ENCODE measurements at places on chromosomes 4 and X. TPM values are rescaled to one million over a fixed set of nuclear protein-coding genes. Genes with fewer than 3 reads are reported as not detected.

GRCh38 chr4:72994670-72995069 is 74.8 kb downstream of the COX18 start:
- H3K27me3 ChIP-seq, result no peaks in the 10 kb centered on the region
- DNase-seq, result no peak
- no peaks in the 10 kb centered on the region for H3K36me3 ChIP-seq
- peaks cover 11% of the 10 kb centered on the region for H3K4me1 ChIP-seq
- H3K4me3 ChIP-seq, result no peak overlapping the region

Gene ATP8A1
- 5.3 TPM for total RNA-seq

- no peaks in the 10 kb centered on the region for H3K27me3 ChIP-seq
- no peaks in the 10 kb centered on the region for H3K36me3 ChIP-seq
- H3K4me1 ChIP-seq, result no peaks in the 10 kb centered on the region
- no peak overlapping the region for H3K4me3 ChIP-seq
- no peak overlapping the region for H3K27ac ChIP-seq
These were observed 412.0 kb upstream of the ATOH1 start for GRCh38 chr4:93416344-93417128.

GRCh38 chrX:51151734-51152133 is 180.9 kb upstream of the NUDT10 start:
- H3K27me3 ChIP-seq, result no peaks in the 10 kb centered on the region
- no peak overlapping the region for H3K4me3 ChIP-seq
- H3K27ac ChIP-seq, result no peak overlapping the region
- H3K36me3 ChIP-seq, result no peaks in the 10 kb centered on the region

Gene DCTD
- total RNA-seq, result 62.3 TPM

DNA sequence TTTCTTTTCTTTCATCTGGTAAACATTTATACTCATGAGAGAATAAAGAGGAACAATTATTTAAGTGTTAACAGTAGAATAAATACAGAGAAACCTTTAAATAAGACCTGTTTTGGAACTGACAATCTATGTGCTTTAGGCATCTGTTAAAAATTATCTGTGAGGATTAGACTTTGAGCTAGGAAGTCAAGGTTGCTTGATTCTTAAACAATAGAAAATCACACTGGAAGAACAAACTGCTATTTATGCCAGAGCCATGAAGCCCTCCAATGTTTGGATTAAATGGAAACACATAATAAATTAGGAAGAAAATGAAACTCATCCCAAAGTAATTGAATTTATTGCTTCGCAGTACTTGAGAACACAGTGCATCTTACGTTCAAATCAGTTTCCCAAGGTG is 207.2 kb upstream of the NPY2R start:
- H3K4me3 ChIP-seq, result no peak overlapping the region
- H3K36me3 ChIP-seq, result no peaks in the 10 kb centered on the region
- no peaks in the 10 kb centered on the region for H3K27me3 ChIP-seq
- DNase-seq, result no peak
- H3K4me1 ChIP-seq, result no peaks in the 10 kb centered on the region
- no peak overlapping the region for H3K27ac ChIP-seq

DNA sequence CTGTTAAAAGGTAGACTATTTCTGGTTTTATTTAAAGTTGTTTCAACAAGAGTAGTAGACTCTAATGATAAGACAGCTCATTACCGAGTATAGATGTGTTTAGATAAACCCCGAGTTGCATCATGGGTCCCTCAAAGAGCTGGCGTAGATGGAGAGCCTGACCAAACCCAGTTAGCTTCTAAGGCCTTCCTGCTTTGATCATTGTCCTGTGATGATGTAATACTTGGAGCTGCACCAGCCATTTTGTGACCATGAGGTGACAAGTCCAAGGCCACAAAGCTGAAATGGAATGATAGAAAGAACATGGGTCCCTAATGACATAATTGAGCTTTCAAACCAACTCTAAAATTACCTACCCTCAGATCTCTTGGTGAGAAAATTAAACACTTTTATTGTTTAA is 66.6 kb upstream of the TAB3 start:
- H3K27me3 ChIP-seq, result no peaks in the 10 kb centered on the region
- H3K27ac ChIP-seq, result no peak overlapping the region
- no peak for DNase-seq
- no peaks in the 10 kb centered on the region for H3K36me3 ChIP-seq
- peaks cover 4% of the 10 kb centered on the region for H3K4me1 ChIP-seq

Gene TBC1D14
- 33.0 TPM for total RNA-seq

- no peak for DNase-seq
- no peaks in the 10 kb centered on the region for H3K27me3 ChIP-seq
- no peaks in the 10 kb centered on the region for H3K36me3 ChIP-seq
- no peak overlapping the region for H3K4me3 ChIP-seq
These were observed 9.2 kb upstream of the JADE1 start for GRCh38 chr4:128800284-128800683.

DNA sequence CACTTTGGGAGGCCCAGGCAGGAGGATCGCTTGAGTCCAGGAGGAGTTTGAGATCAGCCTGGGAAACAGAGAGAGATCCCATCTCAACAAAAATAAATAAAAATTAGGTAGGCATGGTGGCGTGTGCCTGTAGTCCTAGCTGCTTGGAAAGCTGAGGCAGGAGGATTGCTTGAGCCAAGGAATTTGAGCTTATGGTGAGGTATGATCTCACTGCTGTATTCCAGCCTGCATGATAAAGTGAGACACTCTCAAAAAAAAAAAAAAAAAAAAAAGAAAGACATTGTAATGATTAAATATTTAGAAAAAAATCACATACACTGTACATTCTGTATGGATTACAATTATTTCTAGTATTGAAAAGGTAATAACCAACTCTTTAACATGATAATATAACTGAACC is 87.1 kb downstream of the SLIT2 start:
- no peak overlapping the region for H3K27ac ChIP-seq
- no peak for DNase-seq
- no peaks in the 10 kb centered on the region for H3K36me3 ChIP-seq
- H3K4me1 ChIP-seq, result no peaks in the 10 kb centered on the region

- peaks cover 14% of the 10 kb centered on the region for H3K4me1 ChIP-seq
- no peaks in the 10 kb centered on the region for H3K36me3 ChIP-seq
- no peak for DNase-seq
- H3K4me3 ChIP-seq, result no peak overlapping the region
- H3K27me3 ChIP-seq, result no peaks in the 10 kb centered on the region
- H3K27ac ChIP-seq, result no peak overlapping the region
These were observed 1.7 kb upstream of the NHS start for GRCh38 chrX:17373337-17373736.
